ENCODE measurements at places on chromosomes 12 and 14.

DNA sequence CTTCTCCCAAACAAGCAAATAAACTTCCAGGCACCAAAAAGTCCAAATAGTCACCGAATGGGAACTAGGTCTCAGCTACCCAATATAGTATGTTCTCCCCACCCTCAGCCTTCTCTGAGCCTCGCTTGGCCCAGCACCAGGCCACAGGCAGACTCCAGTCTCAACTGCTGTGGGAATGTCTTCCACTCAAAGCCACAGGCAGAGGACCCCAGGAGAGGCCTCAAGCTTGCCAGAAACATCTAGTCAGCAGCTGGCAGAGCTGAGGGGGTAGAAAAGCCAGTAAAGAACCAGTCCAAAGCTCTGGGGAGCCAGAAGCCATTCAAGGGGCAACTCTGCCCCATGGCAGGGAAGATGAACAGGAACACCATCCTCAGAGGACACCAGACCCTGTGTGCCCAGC is 41.8 kb downstream of the FMNL3 start:
- no peak for DNase-seq

- no peak for DNase-seq
Measured at GRCh38 chr12:25866586-25867378, 91.7 kb upstream of the RASSF8 start.

- DNase-seq: no peak
Measured at GRCh38 chr12:5971194-5971850, 26.3 kb upstream of the ANO2 start.

- DNase-seq: peak; percentile 63
Measured at GRCh38 chr14:95515080-95515489, 1.4 kb downstream of the SYNE3 start.

- DNase-seq: no peak
Measured at GRCh38 chr14:99360774-99361595, 89.0 kb upstream of the BCL11B start.

- no peak for DNase-seq
Measured at GRCh38 chr12:68138480-68138879, 21.1 kb downstream of the IFNG start.
